NCI-H2029 treated with DMSO at 0.1 percent for 48 hours (cell line): ENCODE measurements at places on chromosomes 16 and 17.

- DNase-seq: no peak
Observed at GRCh38 chr16:81779536-81780320, 637 bp downstream of the PLCG2 start.

DNA sequence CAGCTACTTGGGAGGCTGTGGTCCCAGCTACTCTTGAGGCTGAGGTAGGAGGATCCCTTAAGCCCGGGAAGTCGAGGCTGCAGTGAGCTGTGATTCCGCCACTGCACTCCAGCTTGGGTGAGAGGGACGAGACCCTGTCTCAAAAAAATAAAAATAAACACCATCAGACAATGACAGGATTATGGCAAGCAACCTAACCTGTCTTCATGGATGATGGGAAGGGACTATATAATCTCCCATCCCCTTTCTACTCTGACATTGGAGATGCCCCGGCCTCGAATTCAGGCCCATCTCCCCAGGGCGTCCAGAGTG is 893 bp downstream of the TRIM25 start:
- no peak for DNase-seq

DNA sequence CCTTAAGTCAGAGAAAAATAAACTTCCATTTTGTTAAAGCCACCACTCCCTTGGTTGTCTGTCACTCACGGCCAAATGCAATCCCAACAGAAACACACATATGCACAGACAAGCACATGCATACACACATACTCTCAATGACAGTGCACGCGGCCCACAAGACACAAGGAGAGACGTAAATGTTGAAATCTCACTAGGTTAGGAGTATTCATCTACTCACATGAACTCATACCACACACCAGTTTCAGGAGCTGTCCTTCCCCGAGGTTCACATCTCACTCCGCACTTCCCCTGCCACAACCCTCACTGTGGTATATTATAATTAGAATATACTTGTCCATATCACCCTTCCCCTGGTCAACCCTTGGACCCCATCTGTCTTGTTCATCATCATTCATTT is 30.5 kb upstream of the CRYBA1 start:
- DNase-seq: no peak

DNA sequence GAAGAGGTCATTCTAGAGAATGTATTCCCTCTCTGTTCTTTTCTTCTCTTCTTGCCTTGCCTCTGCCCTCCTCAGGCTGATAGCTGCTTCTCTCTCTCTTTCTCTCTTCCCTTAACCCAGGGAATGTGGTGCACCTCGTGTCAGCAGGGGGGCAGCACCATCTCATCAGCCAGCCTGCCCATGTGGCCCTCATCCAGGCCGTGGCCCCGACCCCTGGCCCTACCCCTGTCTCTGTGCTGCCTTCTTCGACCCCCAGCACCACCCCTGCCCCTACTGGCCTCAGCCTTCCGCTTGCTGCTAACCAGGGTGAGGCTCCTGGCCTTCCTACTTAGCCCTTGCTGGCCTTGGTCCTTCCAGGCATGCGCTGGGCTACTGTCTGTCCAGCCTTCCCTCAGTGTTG is 23.5 kb downstream of the SRCAP start:
- no peak for DNase-seq

DNA sequence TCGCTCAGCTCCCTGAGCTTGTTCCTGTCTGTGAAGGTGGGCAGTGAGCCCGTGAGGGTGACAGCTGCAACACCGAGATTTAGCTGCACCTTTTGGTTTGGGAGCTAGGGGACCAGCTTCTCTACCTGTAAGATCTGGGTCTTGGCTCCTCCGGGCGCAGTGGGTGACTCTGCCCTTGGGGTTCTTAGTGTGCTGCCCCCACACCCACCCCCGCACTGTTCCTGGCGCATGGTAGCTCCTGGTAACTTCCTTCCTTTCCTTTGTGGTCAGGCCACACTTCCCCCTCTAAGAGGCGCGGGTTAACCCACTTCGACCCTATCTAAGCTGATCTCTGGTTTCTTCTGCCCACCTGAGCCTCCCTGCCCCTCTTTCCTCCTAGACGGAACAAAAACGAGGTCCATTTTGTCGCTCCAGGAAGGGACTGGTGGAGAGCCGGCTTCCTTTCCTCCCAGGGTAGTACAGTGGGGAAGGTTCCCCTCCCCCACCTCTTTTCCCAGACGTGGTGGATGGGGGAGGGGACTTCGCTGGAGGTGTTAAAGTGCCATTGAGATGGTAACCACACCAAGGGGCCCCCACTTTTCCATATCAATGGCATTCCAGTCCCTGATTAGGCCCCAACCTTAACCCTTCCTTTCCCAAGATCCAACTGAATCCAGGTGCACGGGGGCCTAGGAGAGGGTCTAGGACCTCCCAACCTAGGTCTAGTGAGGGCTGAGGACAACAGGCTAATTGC is 4.6 kb upstream of the CLDN9 start:
- no peak for DNase-seq

DNA sequence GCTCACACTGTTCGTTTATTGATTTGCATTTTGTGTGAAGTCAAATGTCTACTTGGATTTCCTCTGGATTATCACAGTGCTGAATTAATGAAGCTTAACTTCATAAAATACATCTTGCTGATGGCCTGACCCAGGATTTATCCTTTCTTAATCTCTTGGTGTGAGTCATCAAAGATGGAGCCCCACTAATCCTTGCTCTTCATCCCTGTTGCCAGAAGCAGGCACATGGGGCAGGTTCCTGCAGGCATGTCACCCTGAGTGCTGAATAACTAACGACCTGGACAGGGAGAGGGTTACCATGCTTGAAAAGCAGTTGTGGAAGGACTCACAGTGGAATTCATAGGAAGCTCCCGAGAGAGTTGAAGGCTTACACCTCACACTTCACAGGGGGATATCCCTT is 56.0 kb upstream of the FA2H start:
- DNase-seq: no peak

GRCh38 chr17:80930335-80931279 is 61.0 kb upstream of the CHMP6 start:
- no peak for DNase-seq

GRCh38 chr17:28327709-28328108 is 7.6 kb downstream of the IFT20 start:
- DNase-seq: no peak
